D341Med (cell line): ENCODE measurements at places on chromosomes 4 and X.
A peak's percentile ranks its signal among the peaks of the same experiment; 100 is the strongest.

DNA sequence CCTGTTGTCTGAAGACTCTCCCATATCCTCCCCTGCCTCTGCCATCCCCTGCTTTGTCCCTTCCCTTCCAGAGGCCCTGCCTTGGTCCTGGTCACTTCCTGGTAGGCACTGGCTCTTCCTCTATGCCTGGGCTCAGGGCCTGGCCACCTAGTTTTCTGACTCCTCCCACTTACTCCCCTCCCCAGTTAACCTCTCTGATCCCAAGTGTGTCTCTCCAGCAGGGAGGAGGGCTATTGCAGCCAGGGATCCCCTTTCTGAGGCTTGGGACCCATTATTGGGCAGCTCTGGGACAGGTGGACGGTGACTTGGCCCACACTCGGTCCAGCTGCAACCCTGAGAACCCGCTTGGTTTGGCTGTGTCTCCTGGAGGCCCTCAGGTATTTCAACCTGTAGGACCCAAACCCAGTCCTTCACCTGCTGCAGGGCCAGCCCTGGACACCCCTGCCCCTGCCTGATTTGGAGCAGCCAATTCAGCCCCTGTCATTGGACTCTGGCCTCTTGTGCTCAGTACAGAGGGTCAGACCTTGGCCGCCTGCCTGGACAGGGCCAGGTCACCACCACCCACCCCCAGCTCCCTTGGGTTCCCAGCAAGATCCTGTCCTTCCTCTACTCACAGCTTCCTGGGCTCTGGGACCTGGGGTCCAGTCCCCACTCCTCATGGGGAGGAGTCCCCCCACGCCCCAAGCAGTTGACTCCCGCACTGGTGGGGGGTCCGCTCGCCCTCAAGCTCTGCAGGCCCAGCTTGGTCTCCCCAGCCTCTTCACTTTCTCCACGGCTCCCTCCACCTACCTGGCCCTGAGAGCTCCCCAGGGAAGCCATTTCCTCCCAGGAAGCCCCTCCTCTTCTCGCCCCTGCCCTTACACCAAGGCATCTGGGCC, 1.1 kb upstream of the SH3BP2 start:
- no peak for DNase-seq

DNA sequence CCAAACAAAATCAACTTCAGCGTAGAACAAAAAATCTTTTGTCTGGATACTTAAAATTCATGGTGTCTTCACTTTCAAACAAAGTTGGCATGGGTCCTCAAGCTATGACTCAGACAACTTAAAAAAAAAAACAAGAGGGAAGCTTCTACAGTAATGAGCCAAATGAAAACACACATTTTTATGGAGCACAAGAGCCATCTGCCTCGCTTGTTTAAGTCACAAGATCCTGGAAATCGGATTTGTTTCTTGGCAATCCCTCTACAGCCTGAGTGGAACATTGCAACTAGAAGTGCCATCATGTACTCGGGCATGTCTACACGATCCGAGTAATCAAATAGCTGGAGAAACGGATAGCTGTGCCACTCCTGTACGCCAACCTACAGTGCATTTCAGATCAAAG, 22.6 kb downstream of the LAMP2 start:
- peak; percentile 42 for DNase-seq

GRCh38 chr4:153520801-153521329, 54.7 kb downstream of the TMEM131L start:
- no peak for DNase-seq

DNA sequence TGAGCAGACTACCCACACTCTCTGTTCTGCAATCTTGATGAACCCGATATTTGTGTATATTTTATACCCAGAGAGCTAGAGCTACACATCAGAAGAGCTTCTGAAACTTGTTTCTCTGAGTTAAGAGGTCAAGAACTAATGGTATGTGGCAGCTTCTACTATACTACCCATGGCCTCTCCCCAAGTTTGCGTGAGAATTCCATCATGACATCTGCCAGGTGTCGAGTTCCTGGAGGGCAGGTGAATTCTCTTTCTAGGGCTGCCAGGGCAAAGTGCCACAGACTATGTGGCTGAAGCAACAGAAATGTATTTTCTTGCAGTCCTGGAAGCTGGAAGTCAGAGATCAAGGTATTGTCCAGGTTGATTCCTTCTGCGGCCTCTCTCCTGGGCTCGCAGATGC, 4.4 kb downstream of the SORCS2 start:
- DNase-seq: no peak

DNA sequence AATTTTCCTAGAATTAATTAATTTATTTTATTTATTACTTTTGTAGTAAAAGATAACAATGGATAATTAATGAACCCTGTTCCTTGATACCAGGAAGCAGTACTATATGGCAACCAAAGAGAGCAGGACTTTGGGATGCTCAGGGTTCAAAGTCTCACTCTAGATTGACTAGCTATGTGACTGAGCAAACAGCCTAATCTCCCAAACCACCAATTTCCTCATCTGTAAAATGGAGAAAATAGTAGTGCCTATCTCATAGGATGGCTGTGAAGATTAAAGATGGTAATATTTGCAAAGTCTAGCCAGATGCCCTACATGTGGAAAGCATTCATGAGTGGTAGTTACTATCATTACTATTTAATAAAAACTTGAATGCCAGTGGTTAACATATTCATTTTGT, 97.6 kb downstream of the PRDM5 start:
- DNase-seq: no peak

GRCh38 chr4:71616168-71616811, 167.6 kb downstream of the GC start:
- DNase-seq: no peak

DNA sequence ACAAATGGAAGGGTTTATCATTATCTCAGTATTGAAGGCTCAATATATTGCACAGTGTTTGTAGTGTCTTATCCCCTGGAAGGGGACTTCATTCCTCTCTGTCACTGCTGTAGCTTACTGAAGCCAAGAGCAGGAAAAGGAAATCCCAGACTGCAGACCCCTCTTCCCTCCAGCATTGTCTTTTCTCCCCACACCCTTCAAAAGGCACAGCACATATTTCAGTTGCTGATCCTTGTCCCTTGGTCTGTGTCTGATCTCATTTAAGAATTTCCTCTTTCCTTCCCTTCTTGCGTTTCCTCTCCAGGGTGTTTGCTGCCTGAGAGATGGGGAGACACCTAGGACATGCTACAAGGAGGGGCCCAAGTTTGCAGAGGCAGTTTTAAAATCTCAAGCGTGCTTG, 40.1 kb downstream of the STIM2 start:
- no peak for DNase-seq

- peak; percentile 78 for DNase-seq
Observed at GRCh38 chr4:6332042-6332668, 62.5 kb downstream of the WFS1 start.

GRCh38 chr4:75015627-75016026, 82.7 kb downstream of the PARM1 start:
- DNase-seq: no peak

DNA sequence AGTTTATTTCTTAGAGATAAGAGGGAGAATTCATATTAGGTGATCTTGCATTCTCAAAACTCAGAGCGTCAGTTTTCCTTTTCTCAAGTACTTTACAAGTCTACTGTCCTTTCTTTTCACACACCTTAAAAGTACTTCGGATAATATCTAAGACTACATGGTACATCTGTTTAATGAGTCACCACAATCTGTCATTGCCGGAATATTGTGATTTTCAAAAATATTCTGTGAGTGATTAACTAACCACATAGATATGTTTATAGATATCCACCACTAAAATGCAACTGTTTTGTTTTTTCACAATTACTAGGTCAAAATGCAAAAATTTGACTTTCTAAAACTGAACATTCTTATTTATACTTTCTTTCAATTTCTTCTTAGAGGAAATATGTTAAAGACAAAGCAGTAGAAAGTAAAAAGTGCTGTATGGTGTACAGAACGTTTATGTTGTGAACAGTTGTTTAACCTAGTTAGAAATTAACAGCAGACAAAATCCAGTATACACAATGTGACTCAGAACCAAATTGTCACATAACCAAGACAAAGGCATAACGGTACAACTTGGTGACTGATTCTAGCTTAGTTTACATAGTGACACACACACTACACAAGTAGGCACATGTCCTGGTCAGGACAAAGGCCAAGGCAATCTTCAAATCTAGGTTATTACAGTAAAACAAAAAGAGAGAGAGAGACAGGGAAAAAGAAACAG, 482.9 kb downstream of the NAF1 start:
- no peak for DNase-seq

DNA sequence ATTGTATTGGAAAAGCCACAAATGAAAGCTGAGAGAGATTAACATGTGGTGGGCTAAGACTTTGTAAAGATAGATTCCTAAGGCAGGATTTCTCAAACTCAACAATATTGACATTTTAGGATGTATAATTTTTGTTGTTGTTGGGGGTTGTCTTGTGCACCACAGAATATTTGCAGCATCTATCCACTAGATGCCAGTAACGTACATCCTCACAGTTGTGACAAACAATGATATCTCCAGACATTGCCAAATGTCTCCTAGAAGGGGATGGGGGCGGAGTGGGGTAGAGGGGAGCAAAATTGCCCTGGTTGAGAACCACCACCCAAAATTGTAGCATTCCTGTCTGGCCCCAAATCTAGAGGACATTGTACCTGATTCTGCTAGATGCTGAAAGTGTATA, 14.7 kb upstream of the CBR4 start:
- DNase-seq: peak; percentile 66

DNA sequence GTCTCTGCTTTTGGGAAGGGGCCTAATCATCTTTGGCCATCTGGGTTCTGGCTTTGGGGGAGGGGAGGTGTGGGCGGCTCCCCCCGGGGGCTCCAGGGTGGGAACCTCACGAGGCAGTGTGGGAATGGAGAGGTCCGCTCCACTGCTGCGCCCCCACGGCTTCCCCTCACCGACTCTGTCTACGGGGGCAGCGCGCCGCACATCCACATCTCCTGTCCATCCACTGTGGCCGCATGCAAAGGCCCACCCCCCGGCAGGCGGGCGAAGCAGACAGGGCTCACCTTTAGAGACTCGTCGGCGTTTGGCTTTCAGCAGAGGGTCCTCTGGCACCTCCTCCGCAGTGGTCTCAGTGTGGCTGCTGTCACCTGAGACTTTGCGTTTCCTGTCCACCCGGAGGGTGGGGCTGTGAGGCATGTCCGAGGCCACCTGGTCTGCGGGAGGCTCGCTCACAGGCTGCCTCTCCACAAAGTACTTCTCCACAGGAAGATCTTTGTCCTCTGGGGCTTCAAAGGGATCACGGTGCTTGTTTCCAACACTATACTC, 33.6 kb downstream of the BCOR start:
- DNase-seq: no peak

DNA sequence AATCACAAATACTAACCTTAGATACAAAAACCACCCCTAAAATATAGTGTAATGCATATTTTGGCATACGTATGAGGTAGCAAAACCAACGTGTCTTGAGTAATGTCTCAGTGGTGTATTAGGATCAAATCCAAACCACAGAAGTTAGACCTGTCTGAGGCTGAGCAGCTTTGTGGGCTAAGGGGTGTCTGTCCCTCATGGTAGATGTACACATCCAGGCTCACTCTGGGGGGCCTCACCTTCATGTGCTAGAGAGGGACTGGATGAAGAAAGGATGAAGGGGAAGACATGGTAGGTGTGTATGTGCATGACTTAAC, 188.0 kb upstream of the TBC1D9 start:
- DNase-seq: no peak

- no peak for DNase-seq
Observed at GRCh38 chrX:123272630-123273029, 88.6 kb downstream of the GRIA3 start.

DNA sequence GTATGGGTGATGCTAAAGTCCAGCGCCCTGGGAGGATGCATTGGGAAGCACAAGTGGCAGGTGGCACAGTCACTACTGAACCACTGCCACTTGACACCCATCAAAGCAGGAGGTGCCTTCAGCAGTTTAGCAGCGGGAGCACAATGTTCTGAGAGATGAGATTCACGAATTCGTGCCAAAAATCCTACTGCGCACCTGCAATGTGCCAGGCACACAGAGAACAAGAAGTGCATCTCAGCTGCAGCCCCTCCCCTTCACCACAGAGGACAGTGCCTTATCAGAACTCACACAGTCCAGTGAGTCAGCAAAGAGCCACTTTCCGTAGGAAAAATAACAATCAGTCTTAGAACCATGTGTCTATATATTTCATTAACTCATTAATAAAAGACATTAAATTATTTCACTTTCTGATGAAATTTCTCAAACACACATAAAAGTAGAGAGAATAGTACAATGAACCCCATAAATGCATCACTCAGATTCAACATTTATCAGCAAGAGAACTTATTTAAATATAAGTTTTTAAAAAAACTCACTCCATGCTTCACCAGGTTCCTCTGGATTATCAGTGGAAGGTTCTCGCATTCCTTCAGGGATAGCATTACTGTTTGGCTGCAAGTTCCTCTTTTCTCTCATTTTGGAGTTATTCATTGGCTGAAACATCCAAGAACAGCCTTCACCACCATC, 47.0 kb downstream of the BEND2 start:
- no peak for DNase-seq

GRCh38 chr4:42747971-42748370, 91.1 kb upstream of the ATP8A1 start:
- no peak for DNase-seq

DNA sequence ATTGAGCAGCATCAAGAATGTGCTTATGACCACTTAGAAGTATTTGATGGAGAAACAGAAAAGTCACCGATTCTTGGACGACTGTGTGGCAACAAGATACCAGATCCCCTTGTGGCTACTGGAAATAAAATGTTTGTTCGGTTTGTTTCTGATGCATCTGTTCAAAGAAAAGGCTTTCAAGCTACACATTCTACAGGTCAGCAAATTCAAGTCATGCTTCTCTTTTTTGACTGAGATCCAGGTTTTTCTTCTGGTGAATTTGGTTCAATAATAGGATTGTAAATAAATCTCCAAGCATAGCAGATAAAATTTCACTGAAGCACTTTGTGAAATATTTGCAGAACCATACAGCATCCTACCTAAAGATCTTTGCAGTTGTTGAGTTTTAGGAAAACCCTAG, 218.1 kb downstream of the TLL1 start:
- no peak for DNase-seq
